ENCODE measurements at places on chromosomes 4 and X.

- no peak for DNase-seq
Observed at GRCh38 chrX:6990552-6991193, 156.8 kb upstream of the STS start.

- no peak for DNase-seq
Observed at GRCh38 chr4:122588453-122589238, 32.2 kb downstream of the IL21 start.

DNA sequence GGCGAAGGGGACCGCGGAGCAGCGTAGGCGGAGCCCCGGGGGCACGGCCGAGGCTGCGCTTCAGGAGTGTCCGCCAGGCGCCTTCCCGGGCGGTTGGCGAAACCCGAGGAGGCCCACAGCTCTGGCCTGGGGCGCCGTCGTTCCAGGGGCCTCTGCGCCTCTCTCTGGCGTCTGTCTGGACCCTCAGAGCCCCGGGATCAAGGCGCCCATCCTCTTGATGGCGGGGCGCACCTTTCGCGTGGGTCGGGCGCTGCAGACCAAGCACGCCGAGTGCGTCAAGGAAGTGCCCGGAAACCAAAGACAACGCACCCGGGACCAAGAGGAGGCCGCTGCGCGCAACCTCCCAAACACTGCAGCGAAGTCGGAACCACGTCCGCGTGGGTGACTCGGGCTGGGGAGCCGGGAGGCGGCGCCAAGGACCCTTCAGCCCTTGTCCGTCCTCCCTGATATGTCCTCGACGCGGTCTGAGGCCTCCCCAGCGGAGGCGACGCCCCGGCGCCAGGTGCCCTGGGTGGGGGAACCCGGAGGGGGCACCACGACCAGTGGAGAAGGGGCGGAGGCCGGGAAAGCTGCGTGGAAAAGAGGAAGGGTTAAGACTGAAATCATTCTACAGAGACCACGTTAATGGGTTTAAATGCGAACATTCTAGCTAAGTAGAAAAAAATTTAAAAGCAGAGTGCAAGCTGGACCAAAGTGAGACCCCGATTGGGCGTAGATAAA lies 9.9 kb downstream of the HMX1 start:
- no peak for DNase-seq

GRCh38 chr4:77434299-77435092 lies 171.1 kb upstream of the CXCL13 start:
- no peak for DNase-seq

DNA sequence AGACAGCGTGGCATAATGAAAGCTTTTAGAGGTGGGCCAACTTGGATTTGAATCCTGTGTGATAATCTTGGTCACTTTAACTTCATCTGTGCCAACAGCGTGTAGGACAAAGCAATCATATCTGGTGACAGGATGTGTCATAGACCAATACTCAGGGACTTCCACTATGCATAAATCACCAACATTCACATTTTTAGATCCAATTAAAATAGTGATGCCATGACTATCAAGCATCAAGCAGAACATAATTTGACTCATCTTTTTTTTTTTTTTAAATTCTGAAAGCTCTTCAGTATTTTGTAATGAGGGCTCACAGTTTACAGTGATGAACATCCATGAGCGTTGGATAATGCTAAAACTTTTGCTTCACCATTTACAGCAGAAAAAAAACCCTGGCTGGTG lies 27.3 kb upstream of the RAPGEF2 start:
- DNase-seq = no peak

DNA sequence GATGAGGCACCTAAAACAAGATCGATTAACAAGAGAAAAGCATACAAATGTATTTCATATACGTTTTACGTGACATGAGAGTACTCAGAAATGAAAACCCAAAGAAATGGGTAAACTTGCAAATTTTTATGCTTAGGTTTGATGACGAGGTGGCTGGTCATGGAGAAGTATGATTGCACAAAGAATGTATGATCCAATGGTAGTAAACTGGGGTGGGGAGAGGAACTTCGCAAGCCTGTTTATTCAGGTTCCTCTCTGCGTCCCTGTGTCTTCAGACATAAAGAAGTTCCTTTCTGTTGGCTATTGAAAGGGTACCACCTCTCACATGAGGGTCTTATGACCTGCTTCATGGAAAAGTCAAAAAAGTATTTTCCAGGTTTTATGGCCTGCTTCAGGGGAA lies 309.2 kb downstream of the BCOR start:
- no peak for DNase-seq

- no peak for DNase-seq
Observed at GRCh38 chrX:13763489-13763888, 28.9 kb downstream of the OFD1 start.

DNA sequence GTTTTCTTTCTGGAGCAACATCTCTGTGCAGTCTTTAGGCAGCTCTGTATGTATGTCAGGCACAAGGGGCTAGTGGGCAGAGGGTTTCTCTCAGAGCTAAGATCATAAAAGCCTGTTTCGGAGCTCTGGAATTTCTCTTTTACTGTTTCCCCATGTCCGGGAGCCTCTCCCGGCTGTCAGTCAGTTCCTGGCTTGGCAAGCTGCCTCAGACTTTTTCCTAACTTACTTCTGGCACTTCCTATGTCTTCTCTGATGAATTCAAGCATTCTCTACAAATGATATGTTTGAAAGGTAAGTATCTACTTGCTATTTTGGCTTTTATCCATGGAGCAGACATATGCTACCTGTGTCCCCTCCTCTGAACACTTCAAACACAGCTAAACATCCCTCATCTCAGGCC lies 129.3 kb upstream of the PGRMC2 start:
- no peak for DNase-seq

DNA sequence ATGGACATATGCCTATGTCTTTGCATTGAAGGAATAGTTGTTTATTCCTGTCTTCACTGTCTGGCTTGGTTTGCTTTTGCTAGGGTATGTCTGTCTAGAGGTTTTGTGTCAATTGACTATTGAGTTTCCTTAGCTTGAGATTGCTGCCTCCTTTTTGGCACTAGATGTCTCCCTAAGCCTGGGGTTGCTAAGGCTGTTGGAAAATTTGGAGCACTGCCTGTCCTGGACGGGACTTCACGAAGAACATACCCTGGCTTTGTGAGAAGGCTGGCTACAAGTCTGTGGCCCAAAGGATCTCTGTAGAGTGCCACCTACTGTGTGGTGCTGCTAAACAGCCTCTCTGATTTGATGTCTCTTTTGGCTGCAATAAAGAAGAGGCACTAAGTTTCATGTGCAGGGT lies 183.8 kb upstream of the NUDT10 start:
- no peak for DNase-seq

DNA sequence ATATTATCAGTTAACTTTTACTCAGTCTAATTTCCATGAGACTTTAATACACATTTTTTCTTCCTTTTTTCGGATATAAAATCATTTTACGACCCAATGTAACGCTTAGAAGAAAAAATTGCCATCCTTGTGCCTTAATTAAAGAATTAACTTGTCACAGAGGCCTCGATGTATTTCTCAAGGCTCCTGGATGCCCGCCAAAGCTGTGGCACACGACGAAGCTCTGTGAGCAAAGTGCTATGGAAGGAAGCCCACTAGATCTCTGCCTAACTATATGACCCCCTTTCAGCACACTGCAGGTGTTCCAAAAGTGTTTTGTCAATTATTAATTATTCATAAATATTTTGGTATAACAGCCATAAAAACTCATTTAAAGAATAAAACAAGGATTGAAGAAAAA lies 54.4 kb downstream of the TAPT1 start:
- no peak for DNase-seq

GRCh38 chrX:115459883-115460880 lies 100.8 kb upstream of the PLS3 start:
- no peak for DNase-seq

Measured in RWPE1 (cell line).